Ascending aorta (tissue), 2 donors: ENCODE measurements at places on chromosomes 3 and 15.

DNA sequence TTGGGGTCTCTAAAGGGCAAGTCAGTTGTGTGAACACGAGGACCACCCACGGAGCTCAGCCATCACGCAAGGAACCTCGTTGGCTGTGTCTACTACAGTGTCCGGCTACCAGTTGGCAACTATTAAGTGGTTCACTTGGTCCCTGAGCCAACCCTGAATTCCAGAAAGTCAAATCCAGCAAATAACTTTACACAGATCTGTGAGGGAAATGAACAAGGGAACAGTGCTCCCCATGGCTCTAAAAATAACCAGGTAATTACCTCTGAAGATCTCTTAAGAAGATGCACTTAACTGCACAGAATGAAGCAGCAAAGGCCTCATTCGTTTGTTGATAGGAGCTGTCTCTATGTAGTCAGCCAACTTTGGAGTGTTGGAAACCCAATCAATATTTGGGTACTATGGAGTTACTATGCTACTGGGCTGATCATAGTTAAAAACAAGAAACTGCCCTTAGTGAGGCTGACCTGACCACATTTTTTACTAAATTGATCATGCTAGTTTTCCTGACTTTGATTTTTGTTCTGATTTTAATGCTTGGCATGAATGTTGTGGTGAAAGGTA is 219.1 kb upstream of the LRIG1 start:
- DNase-seq, result no peak

- DNase-seq, result no peak
These were observed 692.7 kb upstream of the SGO1 start for GRCh38 chr3:20878691-20879090.

DNA sequence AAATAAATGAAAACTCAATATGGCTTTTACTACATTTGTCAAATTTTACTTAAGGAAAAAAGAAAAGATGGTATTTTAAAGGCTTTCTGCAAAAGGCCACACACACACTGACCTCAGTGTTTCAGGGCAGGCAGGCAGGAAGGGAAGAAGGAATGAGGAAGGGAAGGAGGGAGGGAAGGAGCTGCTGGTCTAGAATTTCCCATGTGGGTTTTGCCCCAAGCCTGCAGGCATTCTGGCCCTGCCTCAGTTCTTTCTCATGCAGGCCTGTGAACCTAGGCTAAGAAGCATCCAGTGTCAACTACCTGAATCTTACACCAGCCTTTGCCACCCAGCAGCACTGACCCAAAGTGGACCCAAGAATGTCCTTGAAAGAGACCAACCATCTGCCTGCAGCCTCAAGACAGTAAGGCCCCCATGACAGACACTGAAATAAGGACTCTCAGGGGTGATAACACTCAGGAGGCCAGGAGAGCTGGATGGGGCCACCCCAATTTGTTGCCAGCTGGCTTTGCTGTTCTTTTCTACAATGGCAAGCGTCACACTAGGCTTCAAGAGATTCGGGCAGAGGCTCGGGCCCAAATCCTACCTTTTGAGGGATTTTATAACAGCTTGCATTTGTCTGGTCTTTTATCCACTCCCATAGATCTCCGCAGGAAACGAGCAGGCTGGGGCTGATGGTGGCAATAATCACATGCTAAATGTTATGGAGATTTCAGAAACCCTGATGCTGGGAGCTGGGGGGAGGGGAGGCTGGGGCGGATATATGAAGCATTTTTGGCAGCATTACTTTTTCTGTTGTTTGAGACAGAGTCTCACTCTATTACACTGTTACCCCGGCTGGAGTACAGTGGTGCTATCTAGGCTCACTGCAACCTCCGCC is 51.4 kb downstream of the XXYLT1 start:
- no peak for DNase-seq

- no peak for DNase-seq
These were observed 143.7 kb upstream of the SNTN start for GRCh38 chr3:63508771-63509170.

- DNase-seq, result no peak
These were observed 5.2 kb downstream of the SETD5 start for GRCh38 chr3:9402410-9403228.

GRCh38 chr3:46114323-46114988 is 87.2 kb upstream of the XCR1 start:
- no peak for DNase-seq

GRCh38 chr15:97953748-97954147 is 6.8 kb upstream of the ARRDC4 start:
- DNase-seq, result no peak

- DNase-seq, result no peak
These were observed 15.6 kb upstream of the FBXW12 start for GRCh38 chr3:48356419-48356818.

- no peak for DNase-seq
These were observed 42.6 kb downstream of the CLDN1 start for GRCh38 chr3:190279690-190280089.

GRCh38 chr15:55407498-55408011 is 604 bp downstream of the CCPG1 start:
- DNase-seq, result no peak

DNA sequence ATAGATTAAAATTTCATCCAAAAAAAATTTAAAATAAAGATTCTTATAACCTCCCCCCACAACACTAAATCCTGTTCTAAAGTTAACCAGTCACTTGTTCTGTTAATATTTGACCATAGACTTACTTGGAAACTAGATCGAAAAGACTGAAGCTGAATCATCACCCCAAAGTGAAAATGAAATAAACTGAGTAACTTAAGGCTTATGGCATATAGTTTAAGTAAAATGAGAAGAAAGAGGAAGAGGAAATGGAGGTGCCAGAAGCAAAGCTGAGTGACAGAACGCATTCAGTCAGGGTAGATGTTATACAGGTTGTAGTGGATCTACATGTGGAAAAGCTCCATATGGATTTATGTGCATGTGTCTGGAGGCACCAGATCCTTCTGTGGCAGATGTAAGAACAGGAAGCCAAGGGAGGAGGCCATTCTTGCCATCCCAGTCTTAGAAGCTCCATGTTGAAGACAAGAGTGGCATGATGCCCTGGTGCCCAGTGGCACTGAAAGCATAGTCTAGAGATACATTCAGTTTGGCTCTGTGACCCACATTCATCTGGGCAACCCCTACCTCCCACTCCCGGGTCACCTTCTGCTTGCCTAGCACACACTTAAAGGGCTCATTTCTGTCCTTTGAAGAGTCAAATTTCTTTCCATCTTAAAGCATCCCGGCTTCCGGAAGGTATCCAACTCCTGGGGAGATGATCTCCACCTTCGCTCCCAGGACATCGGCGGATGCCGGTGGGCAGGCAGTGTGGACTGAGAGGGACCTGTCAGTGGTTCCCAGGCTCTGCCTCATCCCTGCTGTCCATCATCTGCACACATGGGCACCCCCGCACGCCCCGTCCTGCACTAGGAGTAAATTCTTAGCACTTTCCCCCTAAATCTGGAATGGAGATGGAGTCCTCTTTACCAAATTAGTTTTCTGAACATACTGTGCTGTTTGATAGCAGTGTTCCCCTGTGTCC is 90.8 kb downstream of the NEO1 start:
- DNase-seq, result no peak

DNA sequence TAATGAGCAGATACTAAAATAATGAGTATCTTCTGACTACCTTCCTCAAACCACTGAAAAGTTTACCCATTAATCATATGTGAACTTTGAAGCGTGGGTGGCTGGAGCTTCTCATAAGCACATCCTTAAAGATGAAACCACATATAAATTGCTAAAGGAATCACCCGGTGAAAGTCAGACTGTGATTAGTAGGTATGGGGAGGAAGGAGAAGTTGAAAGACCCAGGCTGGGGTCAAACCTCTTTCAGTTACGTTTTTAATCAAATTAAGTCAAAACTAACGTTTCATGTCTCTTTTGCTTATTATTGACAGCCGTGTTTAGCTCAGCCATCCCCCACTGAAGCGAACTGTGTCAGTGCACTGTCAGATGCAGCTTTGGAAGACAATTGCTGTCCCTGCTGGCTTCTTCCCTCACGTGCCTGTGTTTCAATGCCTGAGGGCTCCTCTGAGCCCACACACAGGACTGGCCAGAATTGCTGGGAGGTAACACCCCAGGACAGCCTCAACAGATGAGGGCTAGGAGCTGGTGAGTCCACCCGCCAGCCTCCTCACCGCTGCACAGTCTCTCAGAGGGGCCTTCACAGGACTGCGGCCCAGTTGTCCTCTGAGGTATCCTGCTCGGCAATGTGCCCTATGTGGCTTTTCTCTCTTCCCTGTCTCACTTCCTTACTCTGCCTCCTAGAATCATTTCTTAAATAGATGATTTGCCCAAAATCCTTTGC is 29.3 kb upstream of the SH3BP5 start:
- no peak for DNase-seq

DNA sequence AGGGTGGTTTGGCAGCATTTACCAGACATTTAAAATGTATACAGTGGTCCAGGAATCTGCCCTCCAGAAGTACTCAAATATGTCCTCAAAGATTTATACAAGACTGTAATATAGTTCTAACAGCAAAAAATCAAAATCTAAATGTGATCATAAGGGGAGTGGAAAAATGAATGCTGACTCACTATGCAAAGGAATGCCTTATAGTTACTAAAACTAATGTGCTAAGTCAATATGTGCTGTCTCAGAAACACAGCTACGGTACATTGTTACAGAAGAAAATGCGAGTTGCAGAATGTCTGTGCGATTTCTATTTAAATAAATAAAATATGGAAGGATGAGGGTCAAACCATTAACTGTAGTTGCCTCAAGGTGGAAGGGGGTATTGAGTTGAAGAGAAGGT is 230.1 kb upstream of the UBE2E1 start:
- DNase-seq, result no peak

DNA sequence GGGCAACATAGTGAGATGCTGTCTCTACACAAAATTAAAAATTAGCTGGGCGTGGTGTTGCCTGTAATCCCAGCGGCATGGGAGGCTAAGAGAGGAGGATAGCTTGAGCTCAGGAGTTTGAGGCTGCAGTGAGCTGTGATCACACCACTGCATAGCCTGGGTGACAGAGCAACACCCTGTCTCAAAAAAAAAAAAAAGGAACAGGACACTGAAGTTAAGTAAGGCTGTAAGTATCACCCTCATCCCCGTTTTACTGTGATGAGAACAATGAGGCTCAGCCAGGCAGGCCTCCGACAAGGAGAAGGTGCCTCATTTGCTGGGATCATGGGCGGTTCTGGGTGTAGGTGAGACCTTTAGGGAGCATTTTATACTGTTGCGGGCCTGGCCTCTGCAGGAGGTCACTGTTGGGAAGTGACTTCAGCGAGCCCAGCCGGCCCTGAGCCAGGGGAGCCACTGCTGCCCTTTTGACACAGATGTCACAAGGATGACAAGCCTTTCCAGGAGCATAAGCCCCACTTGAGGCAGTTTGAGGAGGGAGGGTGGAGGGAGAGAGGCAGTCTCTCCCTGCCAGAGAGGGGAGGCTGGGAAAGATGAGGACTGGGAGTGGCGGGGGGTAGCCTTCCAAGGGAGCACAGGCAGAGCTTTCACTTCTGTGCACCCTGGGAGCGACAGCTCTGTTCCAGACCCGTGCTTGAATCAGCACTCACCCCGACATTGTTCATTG is 30.8 kb downstream of the IRAK2 start:
- DNase-seq, result no peak

GRCh38 chr3:27666708-27667107 is 55.4 kb downstream of the EOMES start:
- DNase-seq, result peak; percentile 39

DNA sequence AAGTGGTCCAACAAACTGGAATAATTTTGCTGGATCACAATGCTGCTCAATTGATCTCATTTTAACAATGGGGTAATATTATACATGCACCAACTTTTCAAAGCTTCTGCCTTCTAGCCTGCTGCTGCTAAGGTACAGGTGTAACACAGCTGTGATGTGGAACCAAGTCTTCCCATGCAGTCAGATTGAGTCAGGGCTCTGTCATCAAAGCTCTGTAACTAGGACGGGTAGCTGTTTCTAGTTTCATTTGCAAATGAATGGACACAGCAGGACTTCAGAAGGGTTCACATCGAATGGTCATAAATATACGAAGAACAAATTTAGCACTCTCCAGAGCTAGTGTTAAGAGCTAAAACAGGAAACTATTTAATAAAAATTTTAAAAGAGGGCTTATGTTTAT is 189.2 kb downstream of the USP13 start:
- no peak for DNase-seq

- no peak for DNase-seq
These were observed 33.3 kb downstream of the PEAK1 start for GRCh38 chr15:77386626-77387025.

- no peak for DNase-seq
These were observed 77.3 kb downstream of the CCR1 start for GRCh38 chr3:46130631-46131310.

DNA sequence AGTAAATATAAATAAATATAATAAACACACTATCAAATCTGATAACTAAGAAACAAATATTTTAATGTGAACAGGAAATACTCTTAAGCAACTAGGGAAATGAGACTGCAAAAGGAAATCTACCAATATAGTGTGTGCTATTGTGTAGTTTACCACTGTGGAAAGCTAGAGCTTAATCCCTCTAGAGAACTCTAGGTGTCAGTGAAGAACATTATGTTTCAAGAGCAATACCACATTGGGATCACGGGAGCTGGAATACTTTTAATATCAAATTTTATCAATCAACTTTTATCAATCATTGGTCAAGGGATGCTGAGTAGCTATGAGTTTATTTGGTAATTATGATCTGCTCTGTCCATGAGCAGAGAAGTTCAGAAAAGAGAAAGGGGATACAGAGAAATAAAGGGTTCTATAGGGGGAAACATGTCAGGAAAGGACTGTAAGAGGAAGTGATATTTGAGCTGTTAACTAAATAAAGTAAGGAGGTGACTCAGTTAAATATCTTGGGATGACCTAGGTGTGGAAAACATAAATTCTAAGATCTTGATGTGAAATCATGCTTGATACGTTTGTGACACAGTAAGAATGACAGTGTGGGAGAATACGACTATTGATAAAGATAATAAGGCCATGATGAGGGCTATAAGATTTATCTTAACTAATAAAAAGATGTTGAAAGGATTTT is 762.2 kb upstream of the ALCAM start:
- DNase-seq, result no peak

DNA sequence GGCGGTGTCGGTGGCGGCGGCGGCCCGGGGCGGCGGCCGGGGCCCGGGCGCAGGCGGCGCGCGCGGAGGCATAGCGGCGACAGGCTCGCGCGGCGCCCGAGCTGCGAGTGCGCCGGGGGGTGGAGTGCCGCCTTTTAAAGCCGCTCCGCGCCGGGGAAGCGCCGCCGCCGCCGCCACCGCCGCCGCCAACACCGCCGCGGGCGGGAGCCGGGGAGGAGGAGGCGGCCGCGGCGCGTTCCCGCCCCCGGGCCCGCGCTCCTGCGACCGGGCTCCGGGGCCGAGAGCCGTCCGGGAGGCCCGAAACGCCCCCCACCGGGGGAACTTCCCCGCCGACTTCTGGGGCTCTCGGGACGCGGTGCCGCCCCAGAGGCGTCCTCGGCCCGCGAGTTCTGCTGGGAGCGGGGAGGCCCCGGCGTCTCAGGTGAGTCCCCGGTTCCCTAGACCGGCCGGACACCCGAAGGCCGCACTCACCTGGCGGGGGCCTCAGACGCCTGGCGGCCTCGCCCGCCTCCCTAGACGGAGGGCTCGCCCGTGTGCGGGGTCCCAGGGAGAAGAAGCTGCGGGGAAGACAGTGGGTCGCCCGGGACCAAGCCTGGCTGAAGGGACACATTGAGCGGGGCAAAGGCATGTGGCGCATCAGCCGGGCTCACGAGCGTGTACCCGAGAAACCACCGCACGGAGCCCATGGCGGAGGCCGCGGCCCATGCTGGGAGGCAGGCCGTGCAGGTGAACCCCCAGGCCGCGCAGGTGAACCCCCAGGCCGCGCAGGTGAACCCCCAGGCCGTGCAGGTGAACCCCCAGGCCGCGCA is at the start of gene PCSK6:
Gene PCSK6, minus strand, starts transcription at position 109 of the 809 bp plus-strand sequence. Its CDS starts 37 bp downstream, at position 72.
- DNase-seq, result no peak
